ENCODE measurements at places on chromosomes 7 and 10.

GRCh38 chr10:80187465-80188409 lies 17.6 kb downstream of the ANXA11 start:
- no peak for DNase-seq

DNA sequence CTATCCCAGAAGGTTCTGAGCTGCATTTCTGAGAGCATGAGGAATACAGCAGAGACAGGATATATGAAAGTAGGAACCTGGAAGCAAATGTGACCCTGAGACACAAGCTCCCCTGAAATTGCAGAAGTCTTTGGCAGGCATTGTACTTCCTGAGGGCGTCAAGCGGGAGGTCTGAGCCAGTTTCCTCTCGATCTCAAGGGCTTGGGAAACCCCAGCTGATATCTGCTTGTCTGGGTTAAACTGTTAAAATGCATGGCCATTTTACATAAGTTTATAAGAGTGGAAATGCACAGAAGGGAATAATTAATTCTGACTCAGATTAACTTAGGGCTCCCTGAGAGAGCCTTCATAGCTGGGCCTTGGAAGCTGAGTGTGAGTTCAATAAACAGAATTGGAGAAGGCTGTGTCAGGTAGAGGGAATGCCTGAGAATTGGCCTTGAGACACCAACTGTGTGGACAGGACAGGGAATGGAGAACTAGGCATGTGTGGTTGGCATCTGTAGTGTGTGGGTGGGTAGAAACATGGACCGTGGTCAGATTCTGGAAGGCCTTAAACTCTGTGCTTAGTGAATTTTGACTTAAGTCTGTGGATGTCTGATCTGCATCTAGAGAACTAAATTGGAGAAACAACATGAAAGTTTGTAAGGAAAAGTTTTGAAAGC lies 53.3 kb downstream of the WIPF3 start:
- DNase-seq, result no peak

GRCh38 chr10:98366062-98366530 lies 48.9 kb downstream of the PYROXD2 start:
- no peak for DNase-seq

GRCh38 chr10:42956045-42956444 lies 120.8 kb upstream of the RET start:
- no peak for DNase-seq

- DNase-seq, result no peak
These were observed 14.7 kb downstream of the CNPY1 start for GRCh38 chr7:155531681-155532080.

- no peak for DNase-seq
These were observed 28.5 kb downstream of the AMZ1 start for GRCh38 chr7:2716488-2716887.

GRCh38 chr7:131302876-131303707 lies 24.6 kb upstream of the MKLN1 start:
- DNase-seq, result no peak

GRCh38 chr10:13721486-13721885 lies 134.7 kb downstream of the PRPF18 start:
- DNase-seq, result no peak

- no peak for DNase-seq
These were observed 15.6 kb downstream of the CUBN start for GRCh38 chr10:17113889-17114540.

DNA sequence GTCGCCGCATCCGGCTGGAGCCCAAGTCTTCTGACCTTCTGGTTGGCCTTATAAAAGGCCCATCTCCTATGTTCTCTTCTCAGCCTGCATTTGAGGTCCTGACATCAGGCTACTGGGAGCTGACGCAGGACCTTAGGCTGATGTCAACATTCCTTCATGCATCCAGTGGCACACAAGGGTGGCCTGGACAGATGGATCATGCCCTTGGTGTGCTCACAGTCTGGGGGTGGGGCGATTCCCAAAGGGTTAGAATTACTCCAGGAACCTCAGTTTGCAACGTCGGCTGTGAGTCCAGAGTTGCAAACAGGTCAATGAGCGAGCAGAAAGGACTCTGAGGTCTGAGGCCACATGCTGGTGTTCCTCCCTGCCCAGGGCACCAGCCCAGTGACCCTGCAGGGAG lies 8.2 kb upstream of the CLIP2 start:
- no peak for DNase-seq

- DNase-seq, result peak; percentile 77
These were observed at the start of the genes MRM2 and NUDT1 for GRCh38 chr7:2241580-2242540. Gene MRM2 (minus strand): TSS chr7:2242205. CDS start chr7:2242169, 36 bp downstream. Gene NUDT1 (plus strand): TSS chr7:2242226. CDS start chr7:2244575, 2,349 bp downstream.

- DNase-seq, result no peak
These were observed 50.4 kb upstream of the FAM3C start for GRCh38 chr7:121446526-121446925.

DNA sequence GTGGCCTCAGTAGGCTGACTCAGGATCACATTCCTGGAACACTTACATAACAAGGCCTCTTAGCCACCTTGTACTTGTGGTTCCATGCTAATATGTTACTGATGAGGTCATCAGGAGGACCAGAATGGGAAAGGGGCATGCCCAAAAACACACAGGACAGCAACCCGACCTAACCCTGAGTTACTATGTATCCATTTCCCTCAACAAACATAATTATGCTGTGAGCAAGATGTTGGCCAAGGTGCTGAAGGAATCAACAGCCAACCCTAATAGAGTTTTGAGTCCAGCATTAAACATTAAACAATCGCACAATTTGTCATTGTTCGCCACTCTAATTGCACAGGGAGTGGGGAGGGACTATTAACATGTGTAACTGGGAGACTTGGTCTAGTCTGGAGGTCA lies 129.4 kb downstream of the PLPP4 start:
- no peak for DNase-seq

- DNase-seq, result peak; percentile 71
These were observed 27.3 kb downstream of the PPIF start for GRCh38 chr10:79374312-79375191.

- DNase-seq, result no peak
These were observed 106.0 kb downstream of the GRID1 start for GRCh38 chr10:86260564-86260963.

DNA sequence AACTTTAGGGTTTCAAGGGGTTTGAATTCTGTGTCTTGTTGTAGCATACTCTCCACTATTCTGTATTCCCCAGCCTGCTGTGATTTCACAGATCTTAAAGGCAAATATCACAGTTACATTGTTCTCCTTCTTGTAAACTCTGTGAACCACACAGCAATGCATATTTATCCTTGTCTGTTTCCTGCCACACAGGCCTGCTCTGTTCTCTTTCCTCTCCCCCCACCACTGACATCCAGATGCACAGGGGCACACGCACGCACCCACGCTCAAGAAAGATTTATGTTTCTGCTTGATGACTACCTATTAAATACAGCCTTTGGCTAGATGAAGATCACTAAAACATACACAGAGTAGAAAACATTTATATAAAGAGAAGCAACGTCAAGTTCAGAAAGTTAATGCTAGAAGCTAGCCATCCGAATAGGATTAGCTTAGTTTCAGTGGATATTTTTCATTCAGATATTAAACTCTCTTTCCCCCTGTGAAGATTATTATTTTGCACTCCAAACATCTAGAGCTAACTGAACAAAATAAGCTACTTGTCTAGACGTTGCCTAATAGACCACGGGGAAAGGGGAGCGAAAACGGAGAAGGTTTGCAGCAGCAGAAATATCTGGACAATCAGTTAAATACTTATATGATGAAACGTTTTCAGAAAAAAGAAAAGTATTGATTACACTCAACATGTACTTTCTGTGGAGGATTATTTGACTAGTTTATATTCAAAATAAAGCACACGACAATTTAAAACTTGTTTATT lies 193.1 kb upstream of the SEMA3C start:
- DNase-seq, result no peak

- no peak for DNase-seq
These were observed 391.9 kb upstream of the NPVF start for GRCh38 chr7:25619963-25620799.

- DNase-seq, result no peak
These were observed 82.4 kb upstream of the KCND2 start for GRCh38 chr7:120190566-120190965.

- no peak for DNase-seq
These were observed 110.3 kb upstream of the GATA3 start for GRCh38 chr10:7944215-7944480.

DNA sequence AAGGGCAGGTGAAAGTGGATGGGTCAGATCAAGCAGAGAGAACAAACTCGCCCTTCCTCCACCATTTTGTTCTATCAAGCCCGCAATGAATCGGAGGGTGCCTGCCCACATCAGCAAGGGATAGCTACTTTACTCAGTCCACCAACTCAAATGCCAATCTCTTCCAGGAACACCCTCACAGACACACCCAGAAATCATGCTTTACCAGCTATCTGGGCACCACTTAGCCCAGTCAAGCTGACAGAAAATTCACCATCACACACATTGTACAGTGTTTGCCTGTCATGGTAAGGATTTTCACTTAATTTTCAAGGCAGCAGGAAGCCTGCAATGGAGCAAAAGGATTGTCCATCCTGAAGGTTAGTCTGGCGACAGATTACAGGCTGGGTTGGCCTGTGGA lies 75.2 kb downstream of the FAM107B start:
- no peak for DNase-seq

- DNase-seq, result no peak
These were observed 1.3 kb downstream of the POR start for GRCh38 chr7:75916259-75916658.

Measured in renal cortex interstitium (tissue), 15 donors.